Activated T-cell treated with anti-CD3 and anti-CD28 coated beads for 48 hours (primary cell): ENCODE measurements at places on chromosomes 4 and X.

DNA sequence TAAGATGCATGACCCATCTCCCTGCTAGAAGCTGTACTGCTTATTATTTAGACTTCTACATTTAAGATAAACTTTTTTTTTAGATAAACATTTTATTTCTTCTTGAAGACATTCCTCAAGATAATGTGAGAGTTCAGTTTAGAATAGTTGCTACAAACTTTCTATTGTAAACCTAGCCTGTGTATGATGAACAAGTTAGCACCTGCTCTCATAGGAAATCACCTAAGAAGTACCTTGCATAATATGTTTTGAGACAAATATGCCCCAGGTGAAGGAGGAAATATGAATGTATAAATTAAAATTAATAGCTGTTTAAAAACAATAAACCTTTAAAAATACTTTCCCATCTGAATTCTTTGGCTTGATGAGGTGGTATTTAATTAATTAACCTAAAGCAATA lies 35.6 kb downstream of the RASGEF1B start:
- no peak for DNase-seq

DNA sequence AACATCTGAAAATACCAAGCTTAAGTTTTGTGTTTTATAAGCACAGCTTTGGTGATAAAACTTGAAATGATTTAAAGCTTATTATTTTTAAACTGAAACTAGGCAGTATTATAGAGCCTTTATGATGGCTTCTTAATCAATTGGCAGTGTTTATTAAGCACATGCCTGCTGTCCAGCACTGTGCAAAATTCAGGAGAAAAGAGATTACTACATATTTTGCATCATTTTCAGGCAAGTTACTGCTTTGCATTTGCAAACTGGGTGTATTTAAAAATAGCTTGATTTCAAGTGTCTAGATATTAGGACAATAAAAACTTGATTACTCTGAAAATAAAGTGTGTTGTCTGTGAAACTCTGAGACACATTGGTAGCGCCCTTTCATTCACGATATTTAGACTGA lies 126.5 kb downstream of the PDLIM5 start:
- DNase-seq: no peak

GRCh38 chr4:148192526-148192925 lies 249.7 kb downstream of the NR3C2 start:
- DNase-seq: no peak

- no peak for DNase-seq
Measured at GRCh38 chr4:20895988-20896387, 195.7 kb downstream of the PACRGL start.

GRCh38 chr4:55338486-55338885 lies 7.6 kb upstream of the SRD5A3 start:
- DNase-seq: no peak

DNA sequence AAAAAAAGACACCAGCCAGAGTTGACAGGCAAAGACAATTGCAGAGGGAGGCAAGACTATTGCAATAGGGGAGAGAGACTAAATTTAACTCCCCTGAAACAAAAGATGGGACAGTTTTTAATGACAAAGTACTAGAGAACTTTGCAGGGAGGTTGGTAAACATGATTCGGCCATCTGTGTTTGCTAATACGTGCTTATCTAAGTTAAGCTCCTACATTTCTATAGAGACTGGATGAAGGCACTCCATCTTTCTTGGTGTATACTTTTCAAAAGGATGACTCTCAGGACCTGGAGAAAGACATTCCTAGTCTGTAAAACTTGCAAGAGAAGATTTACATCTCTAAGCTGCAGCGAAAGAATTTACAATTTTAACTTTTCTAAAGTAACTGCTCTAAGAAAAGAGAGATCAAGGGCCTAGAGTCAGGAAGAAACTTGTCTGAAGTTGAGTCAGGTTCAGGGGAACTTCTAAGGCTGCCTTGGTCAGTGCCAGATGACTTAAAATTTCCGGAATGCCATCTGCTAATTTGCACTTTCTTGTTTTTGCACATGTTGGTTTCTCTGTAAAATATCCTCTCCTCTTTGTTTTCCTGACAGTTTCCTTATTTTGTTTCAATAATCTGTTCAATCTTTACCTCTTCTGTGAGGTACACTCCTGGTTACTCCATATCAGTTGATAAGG lies 10.6 kb downstream of the ADAM29 start:
- DNase-seq: no peak

DNA sequence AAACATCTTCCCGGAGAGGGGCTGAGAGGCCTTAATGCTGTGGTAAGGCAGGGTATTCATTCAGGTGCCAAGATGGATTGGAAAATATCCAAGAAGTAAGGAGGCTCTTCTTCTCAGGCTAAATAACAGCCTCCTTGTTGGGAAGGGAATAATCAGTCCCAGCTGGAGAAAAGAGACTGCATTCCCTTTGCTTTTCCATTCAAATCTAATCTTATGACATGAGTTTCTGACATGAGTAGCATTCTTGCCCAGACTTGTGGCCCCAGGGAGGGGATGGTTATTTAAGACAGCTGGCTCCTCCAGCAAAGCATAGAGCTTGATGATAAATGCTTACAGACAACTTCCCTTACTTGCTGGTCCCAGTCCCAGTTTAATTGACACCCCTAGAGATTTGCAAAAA lies 98.3 kb downstream of the DCLK2 start:
- DNase-seq: no peak

DNA sequence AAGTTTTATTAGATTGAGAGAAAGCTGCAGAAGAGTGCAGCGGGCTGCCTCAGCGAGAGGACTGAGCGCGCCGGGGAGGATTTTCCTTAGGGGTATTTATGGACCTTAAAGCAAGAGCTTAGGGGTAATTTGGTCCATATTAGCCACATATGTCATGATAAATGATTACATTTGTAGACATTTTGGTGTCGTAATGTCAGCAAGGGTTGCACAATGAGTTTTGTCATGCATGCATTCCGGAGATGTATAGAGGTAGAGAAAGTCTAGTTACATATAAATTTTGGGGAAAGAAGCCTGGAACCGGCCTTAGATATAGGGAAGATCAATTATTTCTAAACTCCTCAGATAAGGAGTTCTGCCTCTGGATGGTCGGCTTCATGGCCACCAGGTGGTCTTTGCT lies 10.0 kb downstream of the MGST2 start:
- DNase-seq: no peak

DNA sequence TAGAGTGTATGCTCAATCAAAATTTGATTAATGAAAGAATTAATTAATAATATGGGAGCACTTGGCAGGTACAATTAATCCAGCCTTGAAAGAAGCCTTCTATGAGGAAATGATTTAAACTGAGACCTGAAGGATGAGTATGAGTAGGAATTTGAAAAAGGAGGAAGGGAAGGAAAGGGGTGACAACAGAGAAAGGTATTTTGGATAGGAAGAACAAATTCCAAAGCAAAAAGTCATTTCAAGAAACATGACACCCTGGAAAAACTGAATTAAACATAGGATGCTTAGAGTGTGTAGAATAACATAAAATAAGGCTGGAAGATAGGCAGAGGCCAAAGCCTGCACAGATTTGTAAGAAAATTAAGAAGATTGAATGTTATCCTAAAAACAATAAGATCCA lies 29.6 kb downstream of the PHOX2B start:
- no peak for DNase-seq

DNA sequence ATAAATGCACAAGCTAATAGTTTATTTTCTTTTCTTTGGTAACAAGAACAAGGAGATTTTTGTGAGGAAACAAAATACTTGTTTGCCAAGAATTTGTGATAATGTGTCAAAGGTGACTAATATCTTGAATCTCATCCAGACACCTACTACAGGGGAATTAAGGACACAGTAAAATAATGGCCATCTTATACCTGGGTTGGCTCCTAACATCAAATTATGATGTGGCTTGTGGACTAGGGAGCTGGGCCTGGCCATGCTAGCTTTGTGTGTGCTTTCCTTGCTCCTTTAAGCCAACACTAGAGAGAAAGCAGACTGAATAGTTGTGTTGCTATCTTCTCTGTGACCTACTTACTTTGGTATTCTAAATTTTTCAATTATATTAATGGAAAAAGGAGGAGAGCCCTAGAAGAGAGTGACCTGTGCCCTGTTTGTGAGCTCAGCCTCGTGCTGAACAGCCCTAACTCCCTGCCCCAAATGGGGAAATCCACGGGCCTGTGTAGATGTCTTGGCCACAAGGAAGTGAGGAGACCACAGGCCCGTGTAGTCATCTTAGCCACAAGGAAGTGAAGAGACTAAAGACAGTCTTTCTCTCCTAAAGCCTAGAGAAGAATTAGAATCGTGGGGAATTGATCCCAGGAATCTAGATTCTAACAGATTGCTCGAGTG lies 23.3 kb downstream of the ARHGAP24 start:
- no peak for DNase-seq

DNA sequence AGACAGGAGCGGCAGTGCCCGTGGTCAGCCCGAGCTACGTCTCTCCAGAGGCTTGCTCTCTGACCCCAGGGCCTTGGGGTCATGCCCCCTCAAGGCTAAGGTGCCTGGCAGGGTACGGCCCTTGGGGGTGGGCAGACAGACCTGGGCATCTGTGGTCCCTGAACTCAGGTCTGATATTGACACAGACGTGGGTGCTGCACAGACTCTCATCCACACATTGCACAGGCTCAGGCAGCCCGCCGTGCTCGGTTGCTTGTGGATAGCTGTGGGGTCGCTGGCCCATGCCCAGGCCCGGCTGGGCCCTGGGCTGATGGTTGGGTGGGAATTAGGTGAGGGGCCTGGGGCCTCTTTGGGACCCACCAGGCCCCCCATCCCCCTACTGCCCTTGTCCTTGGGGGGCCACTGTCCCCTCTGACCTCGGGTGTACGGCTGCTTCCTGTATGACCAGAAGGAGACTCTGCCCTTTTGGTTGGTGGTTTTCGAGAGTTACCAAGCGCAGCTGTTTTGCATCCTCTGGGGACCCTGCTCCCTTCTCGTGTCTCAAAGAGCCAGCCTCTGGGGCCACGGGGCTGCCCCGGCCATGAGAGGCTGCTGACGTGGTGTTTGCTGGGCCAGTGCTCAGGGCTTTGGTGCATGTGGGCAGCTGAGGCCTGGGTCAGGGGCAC lies 10.1 kb downstream of the FGFRL1 start:
- DNase-seq: no peak

DNA sequence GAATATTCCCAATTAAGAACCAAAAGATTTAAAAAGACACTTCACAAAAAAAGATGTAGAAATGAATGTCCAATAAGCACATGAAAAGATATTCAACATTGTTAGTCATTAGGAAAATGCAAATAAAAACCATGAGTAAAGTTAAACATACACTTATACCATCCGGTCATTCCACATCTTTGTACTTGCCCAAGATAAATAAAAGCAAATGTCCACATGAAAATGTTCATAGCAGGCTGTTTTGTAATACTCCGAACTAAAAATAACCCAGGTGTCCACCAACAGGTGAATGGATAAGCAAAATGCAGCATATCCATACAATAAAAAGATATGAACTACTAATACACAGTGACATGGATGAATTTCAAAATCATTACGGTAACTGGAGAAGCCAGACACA lies 28.6 kb upstream of the ZCCHC4 start:
- no peak for DNase-seq

- DNase-seq: no peak
Measured at GRCh38 chr4:7068279-7068842, 497 bp upstream of the GRPEL1 start.

DNA sequence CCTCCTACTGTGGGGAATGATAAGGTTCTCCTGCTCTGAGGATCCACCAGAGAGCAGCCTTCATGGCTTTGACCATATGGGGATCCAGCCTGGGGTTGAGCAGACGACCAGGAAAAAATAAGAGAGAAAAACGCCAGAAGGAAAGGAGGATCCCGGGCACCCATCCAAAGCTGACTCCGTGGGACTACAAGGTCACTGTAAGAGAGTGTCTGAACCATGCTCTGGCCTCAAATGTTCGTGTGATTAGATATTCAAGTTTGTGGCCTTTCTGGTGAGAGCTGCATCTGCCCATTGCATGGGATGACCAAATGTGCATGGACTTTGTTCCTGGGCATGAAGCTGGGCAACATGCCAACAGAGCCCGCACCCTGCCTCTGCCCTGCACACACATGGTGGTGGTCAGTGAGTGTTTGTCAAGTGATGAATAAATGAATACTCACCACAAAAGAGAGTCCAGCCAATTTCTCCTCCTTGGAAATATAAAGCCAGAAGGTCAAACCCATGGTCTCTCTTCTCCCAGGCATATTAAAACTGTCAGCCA lies 346.0 kb upstream of the GATB start:
- DNase-seq: no peak

GRCh38 chrX:16930392-16930791 lies 16.1 kb upstream of the REPS2 start:
- DNase-seq: no peak

- DNase-seq: no peak
Measured at GRCh38 chrX:68843992-68844391, 15.2 kb downstream of the EFNB1 start.

- DNase-seq: no peak
Measured at GRCh38 chrX:115333446-115333845, 43.9 kb downstream of the LUZP4 start.

DNA sequence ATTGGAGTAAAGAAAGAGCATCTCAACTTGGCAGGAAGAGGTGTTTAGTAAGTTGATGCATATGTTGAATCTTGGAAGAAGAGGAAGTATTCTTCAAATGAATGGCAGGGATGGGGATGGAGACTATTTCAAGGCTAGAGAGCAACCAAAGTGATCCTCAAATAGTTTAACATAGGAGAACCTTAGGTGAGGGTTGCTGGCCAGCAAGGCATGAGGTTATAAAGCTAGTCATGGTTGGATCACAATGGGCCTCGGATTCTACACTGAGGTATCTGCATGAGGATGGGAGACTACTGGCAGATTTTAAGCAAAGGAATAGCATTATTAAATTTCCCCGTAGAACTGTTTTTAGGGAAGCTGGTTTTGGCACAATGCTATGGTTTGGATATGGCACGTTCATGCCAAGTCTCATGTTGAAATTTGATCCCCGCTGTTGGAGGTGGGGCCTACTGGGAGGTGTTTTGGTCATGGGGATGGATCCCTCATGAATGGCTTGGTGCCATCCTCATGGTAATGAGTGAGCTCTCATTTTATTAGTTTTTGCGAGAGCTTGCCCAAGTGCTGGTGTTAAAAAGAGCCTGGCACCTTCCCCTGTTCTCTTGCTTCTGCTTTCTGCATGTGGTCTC lies 41.9 kb upstream of the ETNPPL start:
- no peak for DNase-seq

- DNase-seq: no peak
Measured at GRCh38 chr4:955161-955921, 18.0 kb downstream of the DGKQ start.

- DNase-seq: no peak
Measured at GRCh38 chrX:14926471-14926870, 53.2 kb downstream of the MOSPD2 start.

GRCh38 chrX:47272013-47272408 lies 39.2 kb downstream of the USP11 start:
- DNase-seq: no peak

DNA sequence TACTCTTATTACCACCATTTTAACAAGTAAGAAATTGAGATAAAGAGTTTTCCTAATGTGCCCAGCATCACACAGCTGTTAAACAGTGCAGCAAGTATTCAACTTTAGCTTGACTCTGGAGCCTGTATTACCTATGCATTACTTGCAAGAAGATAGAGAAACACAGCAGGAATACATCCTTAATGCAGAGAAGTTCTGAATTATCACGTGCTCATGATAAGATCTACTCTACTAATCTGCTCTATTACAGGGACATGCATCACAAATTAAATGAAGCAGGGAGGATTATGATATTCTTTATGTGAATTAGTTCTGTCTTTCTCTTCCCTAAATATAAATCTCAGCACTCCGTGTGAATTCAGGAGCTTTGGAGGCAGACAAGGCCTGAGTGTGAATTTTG lies 39.0 kb upstream of the PDGFC start:
- DNase-seq: no peak
